ENCODE measurements at places on chromosomes 5 and 9.

DNA sequence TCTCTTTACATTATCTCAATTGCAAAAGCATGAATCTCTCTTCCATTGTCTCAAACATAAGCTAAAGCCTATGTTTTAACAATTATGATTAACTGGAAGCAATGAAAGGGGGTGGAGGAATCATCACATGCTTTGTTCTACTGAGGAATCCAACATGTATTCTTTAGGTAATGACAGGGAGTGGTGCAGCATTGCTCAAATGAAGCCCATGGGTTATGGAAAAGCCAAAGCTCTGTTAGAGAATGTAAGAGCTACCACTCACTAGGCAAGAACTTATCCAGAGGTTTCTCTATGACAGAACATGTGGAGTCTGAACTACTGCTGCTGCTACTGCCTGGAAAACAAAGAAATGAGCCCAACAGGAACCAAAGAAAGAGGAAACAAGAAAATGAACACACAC is 28.7 kb downstream of the KIF3A start:
- DNase-seq = no peak

- no peak for DNase-seq
Observed at GRCh38 chr5:10172247-10172646, 77.4 kb downstream of the ATPSCKMT start.

DNA sequence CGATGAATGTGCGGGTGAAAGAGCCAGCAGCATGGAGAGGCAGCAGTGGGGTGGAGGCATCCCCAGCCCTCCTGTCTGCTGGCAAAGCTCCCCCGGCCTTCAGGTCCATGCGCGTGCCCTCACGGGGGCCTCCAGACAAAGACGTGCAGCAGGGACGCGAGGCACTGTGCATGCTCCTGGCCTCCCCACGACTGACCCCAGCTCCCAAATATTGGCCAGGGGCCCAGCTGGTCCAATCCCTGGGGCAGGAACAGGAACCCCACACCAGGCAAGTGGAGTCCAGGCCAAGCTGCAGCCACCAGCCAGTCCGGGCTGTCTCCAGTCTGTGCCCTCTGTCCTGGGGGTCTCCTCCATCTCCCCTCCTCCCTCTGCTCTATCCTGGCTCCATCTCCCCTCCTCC is 33.5 kb upstream of the LRRC14B start:
- DNase-seq = no peak

- DNase-seq = no peak
Observed at GRCh38 chr9:127769929-127770582, 8.4 kb downstream of the SH2D3C start.

Data from thoracic aorta (tissue), 2 donors.